GM12878 (cell line): ENCODE measurements at places on chromosomes 11 and 22. TPM values are rescaled to one million over a fixed set of nuclear protein-coding genes. Genes with fewer than 3 reads are reported as not detected.

The C1QTNF5 gene
- not detected in 2 replicates for total RNA-seq

The CD248 gene
- 0.13 and 0.21 TPM in 2 replicates for total RNA-seq

The OR56A3 gene
- not detected in 2 replicates for total RNA-seq

The GAS2 gene
- 23.8 and 29.2 TPM in 2 replicates for total RNA-seq
